ENCODE measurements at places on chromosomes 2 and 18.

DNA sequence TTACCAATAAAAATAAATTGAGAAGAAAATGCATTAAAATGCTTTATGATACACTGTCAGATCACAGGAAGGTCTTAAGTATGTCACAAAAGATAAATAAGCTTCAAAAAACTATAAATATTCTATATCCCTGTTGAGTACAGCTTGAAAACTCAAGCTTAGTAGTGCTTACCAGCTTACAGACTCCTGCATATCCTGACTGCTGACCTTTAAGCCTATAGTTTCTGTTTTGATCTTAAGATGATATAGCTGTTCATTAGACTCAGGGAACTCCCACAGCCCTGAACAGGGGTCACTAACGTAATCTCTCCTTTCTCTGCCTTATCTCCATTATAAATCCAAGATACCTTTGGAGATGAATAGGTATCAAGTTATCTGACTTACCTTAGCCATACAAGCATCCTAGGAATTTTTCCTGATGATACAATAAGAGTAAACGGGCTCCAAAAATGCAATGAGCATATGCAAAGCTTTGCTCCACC is 93.7 kb upstream of the RBBP8 start:
- DNase-seq = no peak

GRCh38 chr2:68959001-68959400 is 6.3 kb upstream of the GKN2 start:
- no peak for DNase-seq

GRCh38 chr2:24816884-24817283 is 23.7 kb downstream of the CENPO start:
- DNase-seq = no peak

- DNase-seq = no peak
These were observed 149.6 kb downstream of the DOCK10 start for GRCh38 chr2:224892574-224893204.

GRCh38 chr2:42924418-42924886 is 132.1 kb upstream of the HAAO start:
- DNase-seq = no peak

DNA sequence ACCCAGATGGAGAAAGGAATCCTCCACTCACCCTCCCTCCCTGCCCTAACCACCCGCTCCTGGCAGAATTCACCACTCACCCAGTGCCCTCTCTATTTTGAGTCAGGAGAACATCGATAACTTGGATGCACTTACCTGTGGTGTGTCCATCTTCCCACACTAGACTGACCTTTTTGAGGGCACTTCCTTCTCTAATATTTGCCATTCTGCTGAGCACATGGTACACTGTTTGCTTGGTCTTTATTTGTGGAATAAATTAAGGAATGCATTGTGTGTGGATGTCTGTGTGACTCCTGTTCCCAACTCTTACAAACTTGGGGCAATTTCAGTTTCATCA is 133.7 kb downstream of the ACKR3 start:
- no peak for DNase-seq

DNA sequence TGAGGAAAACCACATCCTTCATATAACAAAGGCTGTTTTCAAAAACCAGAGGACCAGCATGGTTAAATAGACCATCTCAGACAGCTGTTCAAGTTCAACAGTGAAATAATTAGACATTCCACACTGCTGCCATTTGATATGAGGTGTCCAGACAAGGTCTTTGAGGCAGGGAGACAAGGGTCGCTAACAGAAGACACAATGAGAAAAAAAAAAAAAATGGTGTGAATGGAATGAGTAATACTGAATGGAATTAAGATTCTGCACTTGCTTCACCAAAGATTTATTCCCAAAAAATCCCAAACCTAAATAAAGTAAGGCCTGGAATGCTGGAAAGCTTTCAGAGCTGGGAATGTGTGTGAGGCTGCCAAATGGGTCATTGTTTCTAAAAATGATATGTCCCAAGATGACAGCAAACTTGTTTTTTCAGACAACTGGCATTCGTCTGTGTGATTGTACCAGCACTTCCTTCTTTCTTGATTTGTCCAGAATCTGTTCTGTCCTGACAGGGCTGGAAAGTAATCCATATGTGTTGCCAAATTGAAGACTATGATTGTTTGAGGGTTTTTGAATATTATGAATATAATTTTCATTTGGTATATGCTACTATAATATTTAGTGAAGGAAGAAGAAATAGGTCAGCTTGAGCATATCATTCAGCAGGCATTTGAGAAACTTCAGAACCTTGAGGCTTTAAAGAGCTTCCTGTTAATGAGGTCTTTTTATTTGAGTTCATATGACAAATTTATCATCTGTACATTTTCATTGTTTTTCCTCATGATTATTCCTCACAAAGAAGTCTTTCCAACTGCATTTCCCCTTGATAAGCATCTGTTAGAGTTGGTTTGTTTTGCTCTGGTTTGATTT is 85.2 kb upstream of the ITGA4 start:
- no peak for DNase-seq

DNA sequence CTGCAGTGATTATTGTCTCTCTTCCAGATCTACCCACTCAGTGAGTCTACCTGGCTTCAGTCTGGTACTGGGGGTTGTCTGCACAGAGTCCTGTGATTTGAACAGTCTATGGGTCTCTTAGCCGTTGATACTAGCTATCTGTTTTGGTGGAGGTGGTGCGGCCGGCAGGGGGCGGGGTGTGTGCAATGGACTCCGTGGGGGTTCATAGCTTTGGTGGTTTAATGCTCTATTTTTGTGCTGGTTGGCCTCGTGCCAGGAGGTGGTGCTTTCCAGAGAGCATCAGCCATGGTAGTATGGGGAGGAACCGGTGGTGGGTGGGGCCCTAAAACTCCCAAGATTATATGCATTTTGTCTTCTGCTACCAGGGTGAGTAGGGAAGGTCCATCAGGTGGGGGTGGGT is 1120.1 kb upstream of the FAM98A start:
- DNase-seq = no peak

- DNase-seq = no peak
These were observed 200.3 kb downstream of the NYAP2 start for GRCh38 chr2:225599856-225600255.

DNA sequence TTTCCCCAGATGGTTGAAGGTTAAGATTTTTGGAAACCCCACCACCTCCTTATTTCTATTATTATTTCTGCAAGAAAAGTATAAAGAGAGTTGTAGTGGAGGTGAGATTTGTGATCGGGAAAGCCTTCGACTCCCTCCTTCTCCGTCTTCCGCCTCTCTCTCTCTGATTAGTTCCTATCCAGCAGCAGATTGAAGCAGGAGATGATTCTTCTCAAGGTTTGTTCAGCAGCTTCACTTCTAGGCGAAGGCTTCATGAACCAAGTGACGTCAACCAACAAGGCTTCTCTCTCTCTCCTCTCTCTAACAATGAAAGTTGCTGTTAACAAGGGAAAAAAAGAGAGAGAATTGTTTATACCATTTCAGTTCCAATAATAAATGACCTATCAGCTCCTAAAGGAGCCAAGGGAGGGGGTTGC is at the start of gene BAZ2B:
Gene BAZ2B (minus strand): TSS at position 263 of the 416 bp plus-strand sequence. CDS start 137,829 bp downstream, outside the sequence.
- no peak for DNase-seq

All from amygdala (tissue), 56 donors.